ENCODE measurements at places on chromosomes 12 and 14.

GRCh38 chr12:43935581-43935980 is 99.7 kb downstream of the TMEM117 start:
- no peak for DNase-seq

DNA sequence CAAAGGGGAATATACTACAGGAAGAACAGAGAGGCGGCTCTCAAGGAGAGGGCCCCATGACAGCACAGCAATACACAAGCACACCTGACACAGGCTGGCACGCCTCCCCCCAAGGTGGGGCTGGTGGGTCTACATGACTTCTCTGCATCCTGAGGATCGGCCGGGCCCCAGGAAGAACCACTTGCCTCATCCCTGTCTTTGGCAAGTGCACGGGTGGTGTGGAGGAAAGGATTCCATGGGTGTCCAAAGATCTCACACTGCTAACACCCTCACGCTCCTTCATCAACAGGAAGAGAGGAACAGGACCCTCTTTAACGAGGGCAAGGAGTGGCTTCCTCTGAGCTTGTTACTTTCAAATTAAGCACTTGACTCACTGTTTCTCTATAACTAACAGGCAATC is 7.3 kb downstream of the VAMP1 start:
- DNase-seq = no peak

DNA sequence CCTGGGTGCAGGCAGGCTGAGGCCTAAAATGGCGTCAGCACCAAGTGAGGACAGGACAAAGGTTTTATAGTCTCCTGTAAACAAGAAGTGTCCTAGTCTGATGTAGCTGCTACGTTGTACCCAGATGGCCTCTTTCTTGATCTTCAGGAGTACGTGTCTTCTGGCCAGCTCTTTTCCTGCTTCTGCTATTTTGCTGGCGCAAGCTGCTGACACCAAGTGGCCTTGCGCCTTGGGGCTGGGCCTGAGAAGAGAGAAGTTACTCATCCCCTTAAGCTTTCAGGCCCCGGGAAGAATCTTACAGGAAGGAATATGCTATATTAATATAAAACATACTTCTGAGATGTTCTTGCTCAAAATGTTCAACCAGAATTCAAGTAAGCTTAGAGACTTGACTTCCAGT is 605.2 kb downstream of the GALC start:
- DNase-seq = no peak

DNA sequence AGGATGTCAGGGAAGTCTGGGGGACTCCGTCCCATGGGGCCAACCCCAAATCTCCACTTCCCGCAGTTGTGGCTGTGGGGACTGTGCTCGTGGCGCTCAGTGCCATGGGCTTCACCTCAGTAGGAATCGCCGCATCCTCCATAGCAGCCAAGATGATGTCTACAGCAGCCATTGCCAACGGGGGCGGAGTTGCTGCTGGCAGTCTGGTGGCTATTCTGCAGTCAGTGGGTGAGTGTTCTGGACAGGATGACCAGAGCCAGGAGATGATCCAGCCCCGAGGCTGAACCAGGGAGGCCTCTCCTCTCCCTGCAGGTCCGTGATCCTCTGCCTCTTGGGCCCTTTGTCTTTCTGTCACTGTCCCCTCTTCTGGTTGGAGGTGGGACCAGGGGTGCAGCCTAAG is 8.8 kb upstream of the IFI27 start:
- no peak for DNase-seq
